Foreskin keratinocyte (primary cell): ENCODE measurements at places on chromosomes 7 and 10. TPM values are rescaled to one million over a fixed set of nuclear protein-coding genes. Genes with fewer than 3 reads are reported as not detected.

TAS2R38 gene
- polyA plus RNA-seq: not detected in 2 replicates

TMEM225B gene
- polyA plus RNA-seq: 0.19 TPM in 2 replicates

GPR15LG gene
- not detected in 2 replicates for polyA plus RNA-seq

CACNB2 gene
- not detected in 2 replicates for polyA plus RNA-seq

CYP3A4 gene
- not detected in 2 replicates for polyA plus RNA-seq

CALHM2 gene
- 5.7 and 9.8 TPM in 2 replicates for polyA plus RNA-seq

CAV1 gene
- 706 and 882 TPM in 2 replicates for polyA plus RNA-seq

PIP gene
- polyA plus RNA-seq: not detected in 2 replicates

PDLIM1 gene
- polyA plus RNA-seq: 366 and 431 TPM in 2 replicates

LRRC4 gene
- 0.04 and 0.08 TPM in 2 replicates for polyA plus RNA-seq

NPTX2 gene
- polyA plus RNA-seq: not detected in 2 replicates

ITGB8 gene
- 1.2 and 1.3 TPM in 2 replicates for polyA plus RNA-seq

DENND10 gene
- polyA plus RNA-seq: 21.8 and 23.3 TPM in 2 replicates

UBTD1 gene
- 37.0 and 39.5 TPM in 2 replicates for polyA plus RNA-seq

TFPI2 gene
- 19.3 and 71.3 TPM in 2 replicates for polyA plus RNA-seq

LBX1 gene
- polyA plus RNA-seq: not detected in 2 replicates

C10orf53 gene
- polyA plus RNA-seq: not detected in 2 replicates

MET gene
- polyA plus RNA-seq: 26.7 and 30.7 TPM in 2 replicates

ARPC1B gene
- 430 and 517 TPM in 2 replicates for polyA plus RNA-seq

STARD3NL gene
- polyA plus RNA-seq: 25.3 and 28.8 TPM in 2 replicates

ITPRID1 gene
- not detected in 2 replicates for polyA plus RNA-seq

TFR2 gene
- polyA plus RNA-seq: 0.57 and 0.70 TPM in 2 replicates

NEUROD6 gene
- polyA plus RNA-seq: not detected in 2 replicates

RBM20 gene
- polyA plus RNA-seq: not detected in 2 replicates

RSU1 gene
- 62.5 and 73.5 TPM in 2 replicates for polyA plus RNA-seq

HELLS gene
- polyA plus RNA-seq: 18.1 and 24.4 TPM in 2 replicates

ATRNL1 gene
- polyA plus RNA-seq: 0.04 TPM in 1 of 2 replicates, not detected in the other

GPR37 gene
- 0.38 and 0.74 TPM in 2 replicates for polyA plus RNA-seq

VAX1 gene
- polyA plus RNA-seq: 0.07 and 0.15 TPM in 2 replicates

GIMAP5 gene
- polyA plus RNA-seq: not detected in 2 replicates

ARMC3 gene
- not detected in 2 replicates for polyA plus RNA-seq

METTL2B gene
- polyA plus RNA-seq: 17.5 and 18.8 TPM in 2 replicates

SNCG gene
- polyA plus RNA-seq: 2.1 and 2.7 TPM in 2 replicates

INMT gene
- polyA plus RNA-seq: not detected in 2 replicates

THSD7A gene
- polyA plus RNA-seq: not detected in 2 replicates

PDE1C gene
- polyA plus RNA-seq: 4.2 and 5.3 TPM in 2 replicates

PPP1R3A gene
- not detected in 2 replicates for polyA plus RNA-seq

PTN gene
- 0.30 and 0.38 TPM in 2 replicates for polyA plus RNA-seq
